ENCODE measurements at places on chromosomes 3 and 15. TPM values are rescaled to one million over a fixed set of nuclear protein-coding genes. Genes with fewer than 3 reads are reported as not detected.

The CHRFAM7A gene
- not detected for polyA plus RNA-seq

The TGM5 gene
- not detected for polyA plus RNA-seq

The TGM4 gene
- polyA plus RNA-seq, result 0.43 TPM

The PP2D1 gene
- 0.46 TPM for polyA plus RNA-seq

The GOLGA6B gene
- not detected for polyA plus RNA-seq

The LCTL gene
- not detected for polyA plus RNA-seq

The TMEM212 gene
- not detected for polyA plus RNA-seq

The ACTRT3 gene
- 0.20 TPM for polyA plus RNA-seq

The CD200R1 gene
- polyA plus RNA-seq, result 14.3 TPM

The SCN11A gene
- not detected for polyA plus RNA-seq

The FAM98B gene
- 2.2 TPM for polyA plus RNA-seq

The SAXO2 gene
- polyA plus RNA-seq, result 1.9 TPM

The PLSCR4 gene
- polyA plus RNA-seq, result not detected

The GRAMD2A gene
- not detected for polyA plus RNA-seq

The GOLGA8J gene
- polyA plus RNA-seq, result not detected

The CCR2 gene
- 59.7 TPM for polyA plus RNA-seq

The MCTP2 gene
- polyA plus RNA-seq, result 13.6 TPM

The SH3GL3 gene
- polyA plus RNA-seq, result not detected

The ARHGEF26 gene
- 0.08 TPM for polyA plus RNA-seq

The GYG1 gene
- polyA plus RNA-seq, result 78.3 TPM

The TRMT10C gene
- polyA plus RNA-seq, result 37.3 TPM

The LIPC gene
- 1.5 TPM for polyA plus RNA-seq

The CCR9 gene
- polyA plus RNA-seq, result 1.4 TPM

The HGD gene
- polyA plus RNA-seq, result not detected

The CHDH gene
- not detected for polyA plus RNA-seq

The XYLB gene
- 0.15 TPM for polyA plus RNA-seq

The DIPK2A gene
- polyA plus RNA-seq, result 9.0 TPM

The SI gene
- not detected for polyA plus RNA-seq

The TMC3 gene
- not detected for polyA plus RNA-seq

The C2CD4A gene
- polyA plus RNA-seq, result not detected

The ZMAT3 gene
- 10.7 TPM for polyA plus RNA-seq

The EBLN2 gene
- polyA plus RNA-seq, result 0.76 TPM

The GADL1 gene
- polyA plus RNA-seq, result not detected

The RLBP1 gene
- polyA plus RNA-seq, result not detected

The ADIPOQ gene
- polyA plus RNA-seq, result not detected

The TM6SF1 gene
- 0.26 TPM for polyA plus RNA-seq

The GOLGA6D gene
- not detected for polyA plus RNA-seq

The BNC1 gene
- not detected for polyA plus RNA-seq

The SNX33 gene
- polyA plus RNA-seq, result 1.1 TPM

The TMIE gene
- polyA plus RNA-seq, result 0.67 TPM

The RBP2 gene
- polyA plus RNA-seq, result not detected

The CACNA1D gene
- 0.02 TPM for polyA plus RNA-seq

The FES gene
- 0.28 TPM for polyA plus RNA-seq

The ROPN1 gene
- polyA plus RNA-seq, result not detected
